ENCODE measurements at places on chromosomes 3 and 15. TPM values are rescaled to one million over a fixed set of nuclear protein-coding genes. Genes with fewer than 3 reads are reported as not detected.

MAPK6 gene
- total RNA-seq, result 109 TPM

GRIP2 gene
- total RNA-seq, result 0.34 TPM

SLC27A2 gene
- not detected for total RNA-seq

LIPH gene
- not detected for total RNA-seq

MYEF2 gene
- 245 TPM for total RNA-seq

GRCh38 chr15:48332642-48333034 is 1.4 kb downstream of the DUT start:
- H3K36me3 ChIP-seq, result no peaks in the 10 kb centered on the region
- H3K27me3 ChIP-seq, result no peaks in the 10 kb centered on the region
- DNase-seq, result no peak
- H3K4me1 ChIP-seq, result peaks cover 4% of the 10 kb centered on the region
- H3K27ac ChIP-seq, result no peak overlapping the region

GRCh38 chr3:140219923-140220452 is 285.0 kb downstream of the CLSTN2 start:
- no peak for DNase-seq
- H3K27ac ChIP-seq, result no peak overlapping the region
- H3K36me3 ChIP-seq, result no peaks in the 10 kb centered on the region
- peaks cover 3% of the 10 kb centered on the region for H3K4me1 ChIP-seq
- no peak overlapping the region for H3K4me3 ChIP-seq
- H3K27me3 ChIP-seq, result no peaks in the 10 kb centered on the region

GRCh38 chr15:65956307-65956706 is 87.0 kb downstream of the RAB11A start:
- no peaks in the 10 kb centered on the region for H3K4me1 ChIP-seq
- peaks cover 5% of the 10 kb centered on the region for H3K27me3 ChIP-seq
- no peak overlapping the region for H3K4me3 ChIP-seq
- H3K36me3 ChIP-seq, result no peaks in the 10 kb centered on the region
- DNase-seq, result no peak
- no peak overlapping the region for H3K27ac ChIP-seq

DNA sequence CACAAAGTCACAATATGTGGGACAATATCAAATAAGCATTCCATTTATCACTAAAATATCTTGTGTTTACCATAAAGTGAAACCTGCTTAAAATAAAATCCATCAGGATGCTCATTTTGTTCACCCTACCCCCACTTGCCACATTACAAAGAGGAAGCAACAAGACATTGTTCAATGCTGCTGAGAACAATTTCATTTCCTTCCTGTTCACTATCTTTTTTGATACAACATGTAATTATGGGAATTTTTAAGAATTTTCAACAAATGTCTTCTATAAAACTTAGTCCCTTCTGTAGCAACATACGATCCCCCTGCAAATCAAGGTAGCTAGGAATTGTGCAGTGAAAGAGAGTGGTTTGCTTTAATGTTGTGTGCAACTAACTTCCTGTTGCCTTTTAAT is 34.9 kb upstream of the GPR160 start:
- H3K27me3 ChIP-seq, result peaks cover 1% of the 10 kb centered on the region
- no peaks in the 10 kb centered on the region for H3K4me1 ChIP-seq
- H3K27ac ChIP-seq, result no peak overlapping the region
- H3K36me3 ChIP-seq, result no peaks in the 10 kb centered on the region
- no peak for DNase-seq
- no peak overlapping the region for H3K4me3 ChIP-seq

DNA sequence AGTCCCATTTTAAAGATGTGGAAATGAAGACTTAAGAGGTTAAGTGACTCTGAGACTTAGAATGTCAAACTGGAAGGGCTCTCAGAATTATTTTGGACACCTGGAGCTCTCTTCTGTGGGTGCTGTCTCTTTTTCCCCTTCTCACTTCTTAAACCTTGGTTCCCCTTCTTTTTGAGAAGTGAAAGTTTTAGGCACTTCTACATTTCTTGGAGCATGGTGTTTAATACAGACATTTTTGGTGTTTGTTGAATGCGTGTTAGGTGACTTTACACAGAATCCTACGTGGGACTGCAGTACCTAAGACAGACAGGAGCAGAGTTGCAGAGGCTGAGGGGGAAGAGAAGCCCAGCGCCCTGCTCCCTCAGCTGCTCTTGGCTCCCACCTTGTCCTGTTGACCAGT is 133.3 kb downstream of the MDFIC2 start:
- H3K36me3 ChIP-seq, result no peaks in the 10 kb centered on the region
- H3K4me1 ChIP-seq, result peaks cover 5% of the 10 kb centered on the region
- H3K27ac ChIP-seq, result no peak overlapping the region

All from glutamatergic neuron (in vitro differentiated cells).